Stimulated activated naive CD4-positive, alpha-beta T cell treated with Interleukin-2 at 50 U/mL for 16 hours (primary cell): ENCODE measurements at places on chromosomes 12 and 14.

- no peak for DNase-seq
Measured at GRCh38 chr12:55699471-55700055, 8.1 kb downstream of the ITGA7 start.

DNA sequence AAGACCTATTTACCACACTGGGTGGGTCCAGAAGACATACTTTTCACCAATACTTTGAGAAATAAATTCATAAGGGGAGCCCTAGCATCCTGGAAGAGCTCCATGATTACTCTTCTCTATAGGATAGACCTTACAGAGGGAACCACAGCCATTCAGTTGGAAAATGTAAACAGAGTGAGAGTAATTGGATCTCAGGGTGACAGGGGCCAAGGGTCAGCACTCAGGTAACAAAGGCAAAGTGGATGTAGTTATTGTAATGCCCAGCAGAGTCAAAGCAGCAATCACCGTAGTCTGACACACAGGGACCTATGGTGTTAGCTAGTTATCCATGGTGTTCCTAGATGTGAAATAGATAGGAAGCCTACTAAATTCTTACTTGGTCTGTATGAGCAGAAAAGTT is 10.8 kb upstream of the GTF2A1 start:
- DNase-seq: no peak

DNA sequence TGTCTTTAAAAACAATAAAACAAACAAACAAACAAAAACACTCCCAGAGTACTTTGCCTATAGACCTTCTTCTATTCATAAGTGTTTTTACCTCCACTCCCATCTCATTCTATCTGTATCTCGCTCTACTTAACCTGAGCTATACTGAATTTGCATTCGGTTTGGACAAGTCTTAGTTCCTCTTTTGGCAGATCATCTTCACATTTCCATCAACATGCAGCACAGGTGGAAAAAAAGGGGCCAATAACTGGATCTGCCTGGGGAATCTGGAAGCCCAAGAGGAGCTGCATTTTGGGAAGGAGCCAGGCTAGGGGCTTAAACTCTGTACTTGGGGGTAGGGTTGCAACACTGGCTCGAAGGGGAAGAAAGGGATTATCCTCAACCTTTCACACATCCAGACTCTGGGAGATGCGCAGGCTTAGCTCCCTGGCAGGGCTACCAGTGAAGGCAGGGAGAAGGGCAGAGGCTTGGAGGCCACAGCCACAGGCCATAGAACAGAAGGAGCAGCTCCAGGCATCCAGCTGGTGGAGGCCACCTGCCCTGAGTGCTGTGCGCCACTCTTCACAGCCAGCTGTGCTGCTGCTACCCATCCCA is 4.1 kb downstream of the NINJ2 start:
- no peak for DNase-seq

GRCh38 chr14:32620724-32621123 is 291.6 kb downstream of the AKAP6 start:
- DNase-seq: no peak

DNA sequence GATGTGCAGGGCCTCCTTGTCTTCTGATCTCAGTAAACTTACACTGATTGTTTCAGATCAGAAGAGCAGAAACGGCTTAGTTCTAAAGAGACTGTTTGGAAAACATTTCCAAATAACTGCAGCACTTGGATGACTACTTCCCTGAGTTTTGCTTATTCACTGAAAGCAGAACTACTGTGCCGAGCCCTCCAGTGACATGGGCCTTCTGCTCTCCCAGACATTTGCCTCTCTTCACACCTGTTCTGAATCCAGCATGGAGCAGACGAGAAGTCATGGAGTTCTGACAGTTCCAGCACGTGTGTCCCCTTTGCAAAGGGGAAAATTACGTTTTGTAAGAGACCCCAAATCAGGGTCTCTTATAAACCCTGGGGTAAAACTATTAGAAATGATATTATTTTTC is 31.4 kb downstream of the ETNK1 start:
- DNase-seq: no peak

- no peak for DNase-seq
Measured at GRCh38 chr12:32918890-32919801, 22.6 kb upstream of the PKP2 start.

DNA sequence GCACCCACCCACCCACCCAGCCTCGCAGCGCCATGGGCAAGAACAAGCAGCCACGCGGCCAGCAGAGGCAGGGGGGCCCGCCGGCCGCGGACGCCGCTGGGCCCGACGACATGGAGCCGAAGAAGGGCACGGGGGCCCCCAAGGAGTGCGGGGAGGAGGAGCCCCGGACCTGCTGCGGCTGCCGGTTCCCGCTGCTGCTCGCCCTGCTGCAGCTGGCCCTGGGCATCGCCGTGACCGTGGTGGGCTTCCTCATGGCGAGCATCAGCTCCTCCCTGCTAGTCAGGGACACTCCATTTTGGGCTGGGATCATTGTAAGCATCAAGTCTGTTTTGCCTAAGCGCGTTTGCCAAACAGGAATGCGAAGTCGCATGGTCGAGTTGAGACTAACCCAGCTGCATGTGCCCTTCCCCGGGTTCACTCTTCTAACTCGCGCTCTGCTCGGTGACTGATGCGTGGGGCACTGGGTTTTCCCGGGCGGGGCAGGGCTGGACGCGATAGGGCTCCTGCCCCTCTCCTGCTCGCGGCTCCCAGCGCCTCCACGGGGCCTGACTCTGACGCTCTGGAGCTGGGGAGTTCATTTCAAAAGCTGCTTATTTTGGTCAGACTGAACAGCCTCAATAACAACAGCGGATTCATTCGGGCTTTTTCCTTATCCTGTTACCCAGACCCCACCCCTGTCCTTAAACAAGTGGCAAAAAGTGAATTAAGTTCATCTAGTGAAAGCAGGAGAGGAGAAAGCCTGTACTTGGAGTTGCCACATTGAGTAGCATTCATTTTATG is 458 bp downstream of the SSPN start:
- DNase-seq: no peak

DNA sequence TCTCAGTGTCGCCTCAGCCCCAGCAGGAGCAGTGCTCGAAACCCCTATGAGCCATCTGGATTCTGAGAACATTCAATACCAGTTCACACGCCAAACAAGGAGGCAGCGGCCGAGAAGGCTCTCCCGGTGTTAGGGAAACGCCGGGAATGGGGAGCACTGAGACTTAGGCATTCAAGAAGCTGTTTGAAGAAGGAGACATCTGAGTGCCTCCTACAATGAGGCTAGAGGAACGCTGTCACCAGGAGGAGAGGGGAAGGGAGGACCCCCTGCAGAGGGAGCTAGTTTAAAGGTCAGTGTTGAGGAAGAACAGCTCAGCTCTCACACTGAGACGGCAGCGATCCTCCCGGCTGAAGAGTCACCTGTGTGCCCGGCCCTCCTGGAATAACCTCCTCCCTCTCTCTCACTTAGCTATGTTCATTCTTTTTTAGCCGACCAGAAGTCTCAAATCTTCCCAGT is 69.9 kb downstream of the SERPINA3 start:
- DNase-seq: no peak

DNA sequence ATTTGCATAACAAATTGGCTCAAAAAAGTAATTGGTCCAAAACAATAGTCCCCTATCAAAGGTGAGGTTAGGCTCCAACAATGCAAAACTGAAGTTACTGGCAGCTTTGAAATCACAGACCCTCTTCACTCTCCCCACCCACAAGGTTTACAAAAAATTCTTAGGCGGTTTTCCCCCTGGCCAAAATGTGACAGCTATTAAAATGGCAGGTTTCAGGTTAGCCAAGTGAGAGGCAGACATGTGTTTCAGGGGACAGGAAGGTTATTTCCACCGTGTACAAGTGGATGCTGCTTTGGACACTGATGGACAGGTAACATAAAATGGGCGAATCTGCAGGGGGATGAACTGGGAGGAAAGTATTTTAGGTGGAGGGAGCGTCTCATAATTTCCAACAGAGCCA is 888 bp upstream of the SPIC start:
- no peak for DNase-seq

DNA sequence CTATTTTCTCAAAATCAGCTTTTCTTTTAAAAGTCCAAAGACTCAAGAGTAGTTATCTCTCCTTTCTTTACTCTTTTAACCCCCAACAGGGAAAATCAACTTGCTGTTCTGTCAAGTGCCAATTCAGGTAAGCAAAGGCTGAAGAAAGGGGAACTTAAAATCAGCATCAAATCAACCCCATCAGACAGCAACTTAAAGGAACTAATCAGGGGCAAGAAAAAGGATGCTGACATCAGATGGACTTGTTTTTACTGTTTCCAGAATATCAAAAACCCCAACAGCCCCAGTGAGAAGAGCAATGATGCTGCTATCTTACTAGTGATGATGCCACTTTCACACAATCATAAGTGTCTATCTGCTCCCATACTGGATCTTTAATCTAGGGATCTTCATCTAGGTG is 3.4 kb downstream of the BAZ2A start:
- DNase-seq: no peak

DNA sequence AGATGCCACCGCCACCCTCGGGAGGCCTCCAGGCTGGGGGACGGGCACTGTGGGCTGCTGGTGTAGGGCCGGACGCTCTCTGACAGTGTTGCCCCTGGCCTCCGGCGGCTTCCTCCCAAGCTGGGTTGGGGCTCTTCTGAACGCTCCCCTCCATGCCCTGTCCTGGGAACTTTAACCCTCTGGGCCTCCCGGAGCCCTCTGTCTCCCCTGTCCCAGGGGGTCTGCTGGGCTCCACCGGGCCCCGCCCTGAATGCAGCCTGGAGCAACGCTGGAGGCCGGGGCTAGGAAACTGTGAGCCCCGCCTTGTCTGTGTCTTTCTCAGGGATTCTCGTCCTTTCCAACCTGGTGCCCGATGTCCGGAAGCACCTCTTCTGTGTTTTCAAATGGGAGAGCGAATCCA is 45.7 kb upstream of the FBRSL1 start:
- DNase-seq: no peak

- DNase-seq: no peak
Measured at GRCh38 chr14:30440961-30441360, 118.0 kb upstream of the G2E3 start.

- DNase-seq: no peak
Measured at GRCh38 chr14:98183556-98183955, 1088.4 kb downstream of the BCL11B start.

DNA sequence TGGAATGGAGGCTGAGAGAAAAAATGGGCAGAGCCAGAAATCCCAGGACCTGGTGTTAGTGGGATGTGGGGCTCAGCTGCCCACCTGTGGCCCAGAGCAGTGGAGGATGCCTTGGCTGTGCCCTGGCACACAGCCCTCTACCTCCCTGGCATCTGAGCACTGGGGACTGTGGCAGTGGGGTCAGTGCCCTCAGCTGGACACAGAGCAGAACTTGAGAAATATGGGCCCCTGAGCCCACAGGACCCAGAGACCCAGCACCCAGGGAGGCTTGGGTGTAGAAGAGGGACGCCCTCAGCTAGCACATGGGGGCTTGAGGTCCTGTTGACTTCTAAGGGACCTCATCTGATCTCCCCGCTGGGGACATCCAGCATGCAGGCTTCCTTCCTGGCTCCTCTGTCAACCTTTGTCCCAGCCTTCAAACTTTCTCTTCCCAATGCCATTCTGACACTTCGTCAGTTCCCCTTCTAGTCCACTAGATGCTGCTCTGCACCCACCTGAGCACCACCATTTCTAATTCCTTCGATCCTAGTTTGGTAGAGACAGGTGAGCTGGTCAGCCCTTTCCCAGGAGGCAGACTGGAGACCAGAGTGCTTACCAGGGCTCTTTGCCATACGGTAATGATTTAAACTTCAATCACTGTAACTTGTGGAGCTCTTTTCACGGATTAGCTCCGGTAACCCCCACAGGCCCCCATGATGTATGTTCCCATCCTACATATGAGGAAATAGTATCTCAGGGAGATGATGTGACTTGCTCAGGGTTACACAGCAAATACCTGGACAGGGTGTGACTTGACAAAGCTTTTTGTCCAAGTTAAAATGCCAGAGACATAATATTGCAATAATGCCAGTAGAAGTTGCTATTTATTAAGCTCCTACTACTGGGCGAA is 143.7 kb downstream of the ASCL4 start:
- no peak for DNase-seq

DNA sequence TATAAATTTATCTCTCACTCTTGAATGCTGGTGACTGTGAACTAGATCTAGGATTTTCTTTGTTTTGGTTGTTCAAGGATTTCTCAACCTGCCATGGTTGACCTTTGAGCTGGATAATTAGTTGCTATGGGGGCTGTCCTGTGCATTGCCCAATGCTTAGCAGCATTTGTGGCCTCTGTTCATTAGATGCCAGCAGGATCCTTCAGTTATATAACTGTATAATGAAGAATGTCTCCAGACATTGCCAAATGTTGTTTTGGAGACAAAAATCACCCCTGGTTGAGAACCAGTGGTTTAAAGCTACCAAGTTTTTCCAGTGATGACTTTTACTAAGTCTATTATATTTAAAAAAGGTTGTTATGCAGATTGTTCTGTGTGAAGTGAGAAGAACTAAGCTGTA is 147.9 kb upstream of the STXBP6 start:
- no peak for DNase-seq

DNA sequence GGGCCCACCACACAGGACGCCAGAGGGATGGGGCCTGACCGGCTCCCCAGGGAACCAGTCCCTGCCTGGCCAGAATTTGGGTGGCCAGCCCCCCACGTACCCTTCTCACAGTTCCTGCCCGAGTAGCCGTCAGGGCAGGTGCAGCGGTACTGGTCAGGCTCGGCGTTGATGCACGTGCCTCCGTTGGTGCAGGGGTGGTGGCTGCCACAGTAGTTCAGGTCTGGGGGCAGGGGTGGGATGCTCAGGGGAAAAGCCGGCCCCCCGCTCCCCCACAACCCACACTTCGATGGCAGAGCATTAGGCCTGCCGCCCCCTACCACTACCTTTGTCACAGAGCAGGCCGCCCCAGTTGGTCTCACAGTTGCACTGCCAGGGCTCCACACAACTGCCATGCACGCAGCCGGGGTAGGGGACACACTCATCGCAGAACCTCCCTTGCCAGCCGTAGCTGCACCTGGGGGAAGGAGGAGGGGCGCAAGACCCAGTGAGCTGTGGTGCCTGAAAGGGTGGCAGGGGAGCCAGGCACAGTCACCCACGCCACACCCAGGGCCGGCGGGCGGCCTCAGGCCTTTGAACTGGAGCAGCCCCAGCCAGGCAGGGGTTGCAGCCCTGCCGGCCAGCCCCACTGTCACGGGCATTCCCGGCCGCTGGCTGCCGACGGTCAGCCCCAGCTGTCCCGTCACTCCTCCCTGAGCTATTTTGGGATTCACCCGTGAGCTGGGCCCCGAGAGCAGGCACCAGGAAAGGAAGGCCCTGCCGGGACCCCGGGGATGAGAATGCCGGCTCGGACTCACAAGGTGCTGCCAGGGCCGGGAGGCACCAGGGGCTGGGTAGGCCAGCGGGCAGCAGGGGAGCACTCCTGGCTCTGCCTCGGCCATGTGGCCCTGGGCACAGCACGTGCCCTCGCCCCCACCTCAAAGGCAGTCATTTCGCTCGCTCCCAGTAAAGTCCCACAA is 16.5 kb downstream of the JAG2 start:
- DNase-seq: no peak

DNA sequence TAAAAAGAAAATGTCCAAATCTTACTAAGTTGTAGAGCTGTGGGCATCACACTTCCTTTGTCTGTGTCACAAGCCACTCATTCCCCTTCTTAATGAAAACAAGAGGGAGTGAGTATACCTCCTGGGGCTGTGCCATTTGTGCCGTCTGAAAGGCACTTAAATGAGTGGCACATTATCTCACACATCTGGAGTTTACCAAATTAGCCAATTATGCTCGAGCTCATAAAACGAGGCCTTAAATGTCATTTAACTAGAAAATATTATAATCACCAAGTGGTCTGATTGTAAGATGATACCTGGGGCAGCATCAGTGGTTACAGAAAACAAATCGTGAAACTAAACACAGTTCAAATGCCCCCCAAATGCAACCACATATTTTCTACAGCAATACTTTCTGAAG is 146.1 kb downstream of the PAX9 start:
- no peak for DNase-seq

GRCh38 chr14:105198588-105198987 is 17.5 kb upstream of the NUDT14 start:
- DNase-seq: no peak
